NCI-H2029 treated with DMSO at 0.1 percent for 48 hours (cell line): ENCODE measurements at places on chromosomes 13 and 19.

- DNase-seq, result no peak
These were observed 3.9 kb upstream of the PRX start for GRCh38 chr19:40416918-40417642.

GRCh38 chr13:39244561-39245230, 206.4 kb downstream of the NHLRC3 start:
- no peak for DNase-seq

DNA sequence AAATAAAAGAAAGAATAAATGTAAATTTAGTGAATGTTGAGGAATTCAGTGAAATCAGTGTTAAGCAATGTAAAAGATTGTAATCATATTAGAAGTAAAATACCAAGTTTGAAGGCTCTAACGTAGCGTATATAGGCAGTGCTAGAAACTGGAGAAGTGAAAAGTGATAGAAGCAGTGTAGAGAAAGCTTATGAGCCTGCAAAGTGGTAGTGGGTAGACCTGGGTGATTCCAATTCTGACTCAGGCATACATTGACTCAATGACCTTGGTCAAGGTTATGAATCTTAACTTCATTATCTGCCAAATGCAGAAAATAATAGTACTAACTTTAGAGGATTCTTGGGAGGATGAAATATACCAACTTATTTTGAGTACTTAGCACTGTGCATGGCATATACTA, 4.1 kb downstream of the SLC10A2 start:
- DNase-seq, result no peak

DNA sequence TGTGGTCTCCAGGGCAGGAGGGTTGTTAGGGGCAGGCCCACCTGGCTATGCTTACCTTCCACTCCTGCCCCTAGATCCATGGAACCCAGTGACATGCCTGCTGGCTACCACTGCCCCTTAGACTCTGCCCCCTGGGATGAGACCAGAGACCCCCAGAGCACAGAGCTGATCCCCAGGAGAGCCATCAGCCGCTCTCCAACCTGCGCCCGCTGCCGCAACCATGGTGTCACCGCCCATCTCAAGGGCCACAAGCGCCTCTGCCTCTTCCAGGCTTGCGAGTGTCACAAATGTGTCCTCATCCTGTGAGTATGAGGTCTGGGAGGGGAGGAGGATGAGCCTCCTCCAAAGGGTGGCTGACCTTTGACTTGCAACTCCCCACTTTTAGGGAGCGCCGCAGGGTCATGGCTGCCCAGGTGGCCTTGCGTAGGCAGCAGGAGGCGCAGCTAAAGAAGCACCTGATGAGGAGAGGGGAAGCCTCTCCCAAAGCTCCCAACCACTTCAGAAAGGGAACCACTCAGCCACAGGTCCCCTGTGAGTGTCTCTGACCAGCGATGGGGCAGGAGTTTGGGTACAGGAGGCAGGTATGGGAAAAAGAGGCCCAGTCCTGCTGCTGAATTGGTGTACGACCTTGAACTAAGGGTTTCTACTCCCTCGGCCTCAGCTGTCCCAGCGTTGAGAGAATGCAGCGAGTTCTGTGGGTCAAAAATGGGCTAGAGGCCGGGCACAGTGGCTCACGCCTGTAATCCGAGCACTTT, 2.7 kb downstream of the DMRTC2 start:
- no peak for DNase-seq

- DNase-seq, result no peak
These were observed 7.9 kb upstream of the C3 start for GRCh38 chr19:6728346-6728745.

- DNase-seq, result no peak
These were observed 608 bp downstream of the MYADM start for GRCh38 chr19:53868091-53868891.

DNA sequence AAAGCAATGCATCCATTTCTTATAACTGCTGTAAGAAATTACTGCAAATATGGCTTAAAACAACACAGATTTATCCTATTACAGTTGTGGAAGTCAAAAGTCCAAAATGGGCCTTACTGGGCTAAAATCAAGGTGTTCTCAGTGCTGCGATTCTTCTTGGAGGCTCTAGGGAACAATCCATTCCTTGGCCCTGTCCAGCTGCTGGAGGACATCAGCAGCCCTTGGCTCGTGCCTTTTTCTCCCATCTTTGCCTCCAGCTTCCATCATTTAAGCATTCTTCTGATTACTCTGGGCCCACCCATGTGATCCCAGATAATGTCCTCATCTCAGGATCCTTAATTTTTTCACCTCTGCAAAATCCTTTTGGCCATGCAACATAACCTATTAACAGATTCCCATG, 607.1 kb downstream of the DCT start:
- no peak for DNase-seq

DNA sequence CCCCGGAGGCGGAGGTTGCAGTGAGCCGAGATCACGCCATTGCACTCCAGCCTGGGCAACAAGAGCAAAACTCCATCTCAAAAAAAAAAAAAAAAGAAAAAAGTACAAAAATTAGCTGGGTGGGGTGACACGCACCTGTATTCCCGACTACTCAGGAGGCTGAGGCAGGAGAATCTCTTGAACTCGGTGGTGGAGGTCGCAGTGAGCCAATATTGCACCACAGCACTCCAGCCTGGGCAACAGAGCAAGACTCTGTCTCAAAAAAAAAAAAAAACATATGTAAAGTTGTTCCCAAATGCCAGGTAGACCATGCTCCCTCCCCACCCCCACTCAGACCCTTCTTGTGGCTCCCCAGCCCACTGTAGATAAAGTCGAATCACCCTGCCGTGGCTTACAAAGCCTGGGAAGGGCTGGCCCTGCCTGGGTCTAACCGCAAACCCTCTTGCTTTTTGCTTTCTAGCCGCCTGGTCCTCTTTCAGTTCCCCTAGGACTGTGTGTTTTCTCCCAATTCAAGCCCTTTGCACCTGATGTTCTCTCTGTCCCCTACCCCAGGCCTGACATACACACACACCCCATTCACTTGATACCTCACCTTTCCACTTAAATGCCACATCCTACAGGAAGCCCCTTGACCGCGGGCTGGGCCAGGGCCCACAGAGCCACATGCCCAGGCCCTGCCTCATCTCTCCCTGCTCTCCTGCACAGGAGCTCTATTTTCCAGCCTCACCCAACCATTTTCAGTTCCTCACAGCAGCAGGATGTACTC, 34.4 kb downstream of the MAP4K1 start:
- no peak for DNase-seq
